Stimulated activated CD8-positive, alpha-beta memory T cell treated with anti-CD3 and anti-CD28 coated beads, Interleukin-2, amount 100 ng/mL, for 48 hours (primary cell): ENCODE measurements at places on chromosomes 1 and 21.

DNA sequence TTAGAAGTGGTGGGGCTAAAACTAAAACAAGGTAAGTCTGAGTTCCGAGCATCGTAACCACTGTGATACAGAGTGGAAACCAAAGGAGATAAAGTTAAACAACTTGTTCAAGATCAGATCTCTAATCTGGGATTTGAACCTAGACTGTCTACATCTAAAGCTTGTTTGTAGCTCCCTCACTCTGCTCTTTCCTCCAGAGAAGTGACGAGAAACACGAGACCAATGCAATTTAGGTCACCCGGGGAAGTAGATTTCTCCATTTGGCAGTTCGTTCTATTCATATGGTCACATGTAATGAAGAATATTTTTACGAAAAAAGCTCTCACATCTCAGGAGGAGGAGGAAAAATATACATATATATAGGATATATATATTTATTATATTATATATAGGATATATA is 1.8 kb downstream of the ADORA3 start:
- no peak for DNase-seq

DNA sequence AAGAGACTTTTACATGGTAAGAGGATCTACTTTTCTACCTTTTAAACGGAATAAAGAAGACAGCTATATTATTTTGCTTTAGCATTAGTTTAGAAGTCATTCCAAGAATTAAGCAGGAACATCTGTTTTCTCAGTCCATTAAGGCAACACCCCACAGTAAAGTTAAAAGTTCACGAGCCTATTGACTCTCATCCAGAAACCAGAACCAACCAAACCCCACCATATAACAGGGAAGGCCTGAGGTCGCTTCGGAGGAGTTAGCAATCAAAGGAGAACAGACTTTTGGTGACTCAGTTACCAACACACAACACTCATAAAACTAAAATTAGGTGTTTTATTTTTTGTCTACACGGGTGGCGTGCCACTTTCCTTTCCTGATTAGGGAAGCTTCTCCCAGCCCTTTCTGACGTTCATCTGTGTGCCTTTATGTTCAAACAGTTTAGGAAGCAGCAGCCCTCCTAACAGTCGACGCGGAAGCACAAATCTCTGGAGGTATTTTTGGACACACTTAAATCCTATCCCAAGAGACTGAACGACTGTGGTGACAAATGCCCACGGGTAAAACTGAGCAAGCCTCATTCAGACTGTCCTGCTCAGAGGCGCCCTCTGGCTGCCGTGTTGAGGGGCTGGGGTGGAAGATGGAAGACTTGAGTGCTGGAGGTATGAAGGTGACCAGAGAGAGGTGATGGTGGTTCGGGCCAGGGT is 8.6 kb upstream of the PLA2G2C start:
- peak; percentile 63 for DNase-seq

GRCh38 chr1:59332983-59333382 is 36.1 kb downstream of the FGGY start:
- no peak for DNase-seq

- no peak for DNase-seq
Measured at GRCh38 chr21:45409466-45410150, 4.6 kb downstream of the COL18A1 start.

GRCh38 chr1:6984986-6985385 is 199.7 kb downstream of the CAMTA1 start:
- DNase-seq = no peak

DNA sequence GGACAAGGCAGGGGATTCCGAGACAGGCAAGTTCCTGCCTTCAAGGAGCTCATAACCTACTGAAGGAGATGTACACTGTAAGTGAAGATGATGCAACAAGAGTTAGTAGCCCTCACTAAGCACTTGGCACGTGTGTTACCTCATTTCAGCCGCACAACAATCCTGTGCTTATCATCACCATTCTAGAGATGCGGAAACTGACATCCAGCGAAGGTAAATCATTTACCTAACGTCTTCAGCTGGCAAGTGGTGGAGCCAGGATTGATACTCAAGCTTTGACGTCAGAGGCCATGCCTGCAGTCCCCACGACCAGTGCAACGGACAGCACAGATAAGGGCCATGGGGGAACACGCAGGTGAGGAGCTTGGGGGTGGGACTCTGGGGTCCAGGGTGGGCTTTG is 2.9 kb upstream of the UBXN10 start:
- no peak for DNase-seq

- DNase-seq = no peak
Measured at GRCh38 chr1:209155546-209155945, 428.0 kb upstream of the CAMK1G start.

- no peak for DNase-seq
Measured at GRCh38 chr1:78370779-78371482, 119.8 kb upstream of the PTGFR start.

DNA sequence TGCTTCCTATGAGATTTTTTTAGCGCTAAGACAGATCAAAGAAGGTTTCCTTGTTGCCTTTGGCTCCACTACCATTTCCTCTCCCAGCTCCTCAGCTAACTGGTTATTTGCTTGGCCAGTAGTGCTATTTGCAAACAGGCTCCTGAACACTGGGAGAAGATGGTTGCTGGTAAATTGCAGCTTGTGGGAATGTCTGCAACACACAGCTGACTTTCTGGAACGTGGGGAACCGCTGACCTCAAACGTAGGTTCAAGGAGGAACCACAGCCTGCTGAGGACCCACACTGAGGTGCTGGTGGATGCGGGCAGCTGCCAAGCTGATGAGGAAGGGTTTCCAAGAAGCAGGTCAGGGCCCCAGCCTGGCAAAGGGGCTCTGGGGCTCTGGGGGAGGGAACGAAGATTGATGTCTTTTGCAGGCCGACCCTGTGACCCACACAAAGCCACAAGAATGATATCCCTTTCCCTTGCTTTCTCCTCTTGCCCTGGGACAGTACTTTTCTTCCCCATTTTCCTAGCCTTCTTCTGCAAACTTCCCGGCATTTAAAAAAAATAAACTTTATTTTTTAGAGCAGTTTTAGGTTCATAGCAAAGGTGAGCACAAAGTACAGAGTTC is 24.8 kb downstream of the GNG4 start:
- no peak for DNase-seq

GRCh38 chr1:39955547-39956539 is 898 bp downstream of the MFSD2A start:
- DNase-seq = peak; percentile 40

- no peak for DNase-seq
Measured at GRCh38 chr1:184930232-184930631, 44.1 kb downstream of the NIBAN1 start.

DNA sequence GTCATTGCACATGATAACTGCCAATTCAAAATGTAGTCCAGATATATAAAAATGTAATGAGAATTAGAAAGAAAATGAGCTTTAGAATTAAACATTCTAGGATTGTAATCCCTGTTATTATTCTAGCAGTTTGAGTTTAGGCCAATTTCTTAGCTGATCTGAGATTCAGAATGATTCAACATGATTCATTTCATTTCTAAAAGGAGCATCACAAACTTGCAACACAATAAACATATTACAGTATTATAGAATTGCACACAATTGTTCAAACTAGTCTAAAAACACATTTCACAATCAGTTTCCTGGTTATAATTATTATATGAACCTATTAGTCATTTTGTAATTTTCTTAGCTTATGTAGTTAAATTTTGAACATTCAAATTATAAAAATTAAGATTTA is 43.3 kb upstream of the TSHB start:
- DNase-seq = no peak

DNA sequence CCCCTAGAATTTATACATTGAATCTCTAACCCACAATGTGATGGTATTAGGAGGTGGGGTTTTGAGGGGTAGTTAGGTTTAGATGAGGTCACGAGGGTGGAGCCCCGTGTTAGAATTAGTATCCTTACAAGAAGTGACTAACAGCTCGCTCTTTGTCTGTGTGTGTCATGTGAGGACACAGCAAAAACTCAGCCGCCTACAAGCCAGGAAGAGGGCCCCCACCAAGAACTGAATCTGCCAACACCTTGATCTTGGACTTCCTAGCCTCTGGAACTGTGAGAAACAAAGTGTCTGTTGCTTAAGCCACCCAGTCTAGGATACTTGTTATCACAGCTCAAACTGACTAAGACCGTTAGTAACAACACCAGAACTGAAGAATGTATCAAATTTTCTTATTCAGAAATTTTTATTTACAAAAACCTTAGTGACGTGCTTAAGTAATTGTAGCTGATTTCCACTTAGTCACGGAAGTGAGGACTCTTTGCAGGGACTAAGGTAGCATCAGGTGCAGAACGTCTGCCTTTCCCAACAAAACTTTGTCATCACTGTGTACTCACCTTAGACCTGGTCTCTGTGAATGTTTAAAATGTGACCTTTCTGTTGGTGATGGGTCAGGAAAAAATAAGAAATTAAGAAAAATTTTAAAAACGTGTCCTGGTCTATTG is 24.5 kb upstream of the LRRC8C start:
- DNase-seq = no peak

GRCh38 chr1:65477414-65478378 is 57.2 kb downstream of the LEPR start:
- no peak for DNase-seq

DNA sequence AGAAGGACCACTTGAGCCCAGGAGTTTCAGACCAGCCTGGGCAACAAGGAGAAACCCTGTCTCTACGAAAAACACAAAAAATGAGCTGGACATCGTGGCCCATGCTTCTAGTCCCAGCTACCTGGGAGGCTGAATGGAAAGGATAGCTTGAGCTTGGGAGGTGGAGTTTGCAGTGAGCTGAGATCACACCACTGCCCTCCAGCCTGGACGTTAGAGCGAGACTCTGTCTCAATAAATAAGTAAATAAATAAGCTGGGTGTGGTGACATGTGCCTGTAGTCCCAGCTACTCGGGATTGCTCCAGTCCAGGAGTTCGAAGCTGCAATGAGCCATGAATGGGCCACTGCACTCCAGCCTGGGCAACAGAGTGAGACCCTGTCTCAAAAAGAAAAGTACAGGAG is 3.6 kb downstream of the AKR1A1 start:
- no peak for DNase-seq

GRCh38 chr1:162912061-162912667 is 51.2 kb upstream of the CCDC190 start:
- DNase-seq = no peak

DNA sequence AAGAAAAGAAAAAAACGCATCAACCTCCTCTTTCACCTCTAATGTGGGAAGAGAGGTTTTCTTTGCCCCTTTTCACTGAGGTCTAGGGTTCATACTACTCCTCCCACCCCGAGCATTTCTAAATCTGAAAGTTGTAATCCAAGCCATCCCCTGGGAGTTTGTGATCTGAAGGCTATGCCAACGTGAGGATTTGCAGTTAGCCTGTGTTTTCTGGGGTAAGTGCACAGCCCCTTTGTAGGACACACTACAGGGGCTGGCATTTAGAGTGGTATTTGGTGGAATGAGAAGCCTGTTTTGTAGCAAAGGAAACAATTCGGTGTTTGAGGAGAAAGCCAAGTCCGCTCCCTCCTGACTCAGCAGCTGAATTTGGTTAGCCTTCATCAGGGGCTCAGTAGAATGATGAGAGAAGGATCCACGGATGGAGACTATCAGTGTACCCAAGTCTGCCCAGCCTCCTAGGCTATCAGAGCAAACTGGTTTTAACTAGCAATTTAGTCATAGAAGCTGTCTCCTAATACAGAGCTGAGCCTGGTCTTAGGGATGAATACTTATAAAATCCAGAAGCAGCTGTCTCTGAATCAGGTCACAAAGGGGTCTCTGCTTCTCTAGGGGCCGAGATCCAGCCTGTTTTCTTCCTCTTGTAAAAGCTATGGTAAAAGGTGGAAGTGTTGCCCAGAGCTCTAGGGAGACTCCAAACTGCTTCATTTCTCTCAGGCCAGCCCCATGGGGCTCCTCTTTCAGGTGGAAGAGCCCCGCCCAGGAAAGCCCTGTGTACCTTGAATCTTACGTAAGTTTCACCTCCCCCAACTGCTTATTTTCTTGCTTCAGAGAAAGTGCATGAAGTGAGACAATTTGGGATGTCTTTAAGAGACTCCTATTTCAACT is 2.1 kb downstream of the PCP4L1 start:
- DNase-seq = no peak

DNA sequence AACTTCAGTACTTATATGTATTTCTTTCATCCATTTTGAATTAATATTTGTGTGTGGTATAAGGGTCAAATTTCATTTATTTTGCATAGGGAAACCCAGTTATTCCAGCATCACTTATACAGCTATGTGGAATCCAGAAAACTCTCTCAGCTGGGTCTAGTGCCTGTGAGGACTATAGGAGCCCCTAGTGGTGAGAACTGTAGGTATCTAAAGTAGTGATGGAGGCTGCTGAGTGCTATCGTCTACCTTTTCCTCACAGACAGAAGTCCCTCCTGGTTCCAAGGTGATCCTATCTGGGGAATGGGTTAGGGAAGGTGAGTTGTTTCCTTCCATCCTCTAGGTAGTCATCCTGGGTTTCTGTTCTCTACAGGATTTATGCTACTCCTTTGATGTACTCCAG is 352.0 kb upstream of the C1orf87 start:
- no peak for DNase-seq

GRCh38 chr1:33332357-33332789 is 11.5 kb upstream of the A3GALT2 start:
- DNase-seq = no peak

GRCh38 chr1:212291505-212292134 is 6.4 kb downstream of the PPP2R5A start:
- DNase-seq = no peak

GRCh38 chr1:106791041-106791440 is 265.4 kb upstream of the PRMT6 start:
- no peak for DNase-seq

DNA sequence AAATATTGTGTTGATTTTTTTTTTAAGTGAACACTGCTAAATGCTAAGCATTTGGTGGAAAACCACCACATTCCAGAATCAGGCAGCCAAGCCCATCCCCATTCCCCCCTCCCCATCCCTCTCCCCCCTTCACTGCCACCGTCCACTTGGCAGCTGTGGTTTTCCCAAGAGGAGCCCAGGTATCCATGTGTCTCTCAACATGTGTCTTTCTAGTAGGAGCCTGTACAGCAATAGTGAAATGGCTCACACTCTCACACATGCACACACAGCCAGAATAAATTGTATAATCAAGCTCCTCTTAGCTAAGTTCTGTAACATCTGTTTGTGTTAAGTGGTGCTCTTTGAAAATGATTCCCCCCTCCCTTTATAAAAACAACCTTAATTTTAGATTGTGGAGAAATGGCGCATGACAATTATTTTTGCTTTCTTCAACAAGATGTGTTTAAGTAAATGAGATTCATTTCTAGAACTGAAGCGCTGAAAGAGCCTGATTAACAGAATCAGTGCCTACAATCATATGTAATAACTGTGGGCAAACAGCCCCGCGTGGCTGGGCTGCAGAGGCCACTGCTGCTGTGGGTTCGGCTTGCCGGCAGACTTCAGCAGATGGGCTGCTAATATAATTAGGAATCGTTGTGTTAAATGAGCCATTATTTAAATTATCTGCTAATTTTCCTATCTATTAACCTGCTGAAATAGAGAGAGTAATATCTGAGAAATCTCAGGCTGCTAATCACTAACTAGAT is 43.3 kb downstream of the BACE2 start:
- no peak for DNase-seq

- no peak for DNase-seq
Measured at GRCh38 chr1:215131291-215131690, 48.8 kb downstream of the KCNK2 start.

GRCh38 chr1:22685591-22686059 is 25.0 kb upstream of the EPHB2 start:
- no peak for DNase-seq
